Stimulated activated CD4-positive, alpha-beta T cell treated with anti-CD3 and anti-CD28 coated beads, Interleukin-2, amount 100 ng/mL, for 48 hours (primary cell): ENCODE measurements at places on chromosomes 12 and 14.

DNA sequence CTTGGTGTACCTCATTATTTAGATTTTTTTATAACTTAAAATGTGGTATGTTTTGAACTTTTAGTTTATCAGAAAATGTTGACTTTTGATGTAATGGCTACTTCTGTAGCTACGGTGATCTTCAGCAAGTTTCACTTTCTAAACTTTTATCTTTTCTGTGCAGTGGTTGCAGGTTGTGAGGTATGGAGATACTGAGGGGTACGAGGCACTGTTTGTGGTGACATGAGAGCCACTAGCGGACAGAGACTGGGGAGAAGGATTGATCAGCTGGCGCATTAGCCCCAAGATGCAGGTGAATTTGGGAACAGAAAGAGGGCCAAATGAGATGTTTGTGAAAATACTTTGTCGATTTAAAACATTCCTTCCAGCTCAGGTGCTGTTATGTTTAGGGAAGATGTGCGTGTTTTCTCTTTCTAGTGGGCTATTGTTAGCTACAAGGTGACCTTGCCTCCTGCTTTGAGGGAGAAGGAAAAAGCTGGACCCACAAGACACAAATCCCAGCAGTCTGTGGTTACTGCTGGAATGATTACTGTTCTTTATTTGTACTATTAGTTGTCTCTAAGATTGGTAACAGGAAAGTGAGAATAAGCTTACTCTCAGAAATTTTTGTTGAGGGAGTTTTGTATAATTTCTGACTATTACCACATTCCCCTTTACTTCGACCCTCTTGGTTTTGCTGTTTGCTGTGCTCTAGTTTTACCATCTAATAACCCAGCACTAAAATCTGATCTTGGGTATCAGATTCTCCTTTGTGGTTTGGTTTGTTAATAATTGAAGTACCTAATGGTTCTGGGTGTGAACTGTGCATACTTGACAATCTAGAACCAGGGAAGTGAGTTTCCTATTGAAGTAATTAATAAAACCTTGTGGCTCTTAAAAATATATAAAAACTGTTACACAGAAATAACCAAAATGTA is 61.7 kb downstream of the FBXO34 start:
- no peak for DNase-seq

DNA sequence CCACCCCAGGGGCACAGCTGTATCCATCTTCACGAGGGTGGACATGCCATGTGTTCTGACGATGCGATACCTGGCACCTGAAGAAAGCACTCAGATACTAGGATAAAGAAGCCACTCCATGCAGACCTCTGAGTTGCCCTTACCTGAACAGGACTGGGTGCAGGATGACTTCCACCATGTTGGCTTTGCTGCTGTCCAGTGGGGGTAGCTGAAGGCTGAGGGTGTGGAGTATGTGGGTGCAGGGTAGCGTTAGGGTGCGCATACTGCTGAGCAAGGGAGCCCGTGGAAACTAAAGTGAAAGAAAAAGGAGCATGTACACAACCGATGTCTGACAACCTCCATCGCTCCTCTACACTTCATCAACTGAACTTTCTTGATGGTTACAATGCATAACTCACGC is 51.3 kb downstream of the SH2B3 start:
- no peak for DNase-seq

DNA sequence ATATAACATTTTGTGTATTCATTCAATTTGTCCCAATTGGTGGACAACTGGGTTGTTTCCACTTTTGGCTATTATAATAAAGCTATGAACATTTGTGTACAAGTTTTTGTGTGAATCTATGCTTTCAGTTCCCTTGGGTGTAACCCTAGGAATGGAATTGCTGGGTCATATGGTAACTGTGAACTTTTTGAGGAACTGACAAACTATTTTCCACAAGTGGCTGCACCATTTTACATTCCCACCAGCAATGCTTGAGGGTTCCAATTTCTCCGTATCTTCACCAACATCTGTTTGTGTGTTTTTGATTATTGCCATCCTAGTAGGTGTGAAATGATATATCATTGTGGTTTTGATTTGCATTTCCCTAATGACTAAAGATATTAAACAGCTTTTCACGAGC is 13.0 kb downstream of the LPCAT3 start:
- no peak for DNase-seq

GRCh38 chr12:108570743-108571608 is 8.6 kb downstream of the ISCU start:
- DNase-seq: no peak

DNA sequence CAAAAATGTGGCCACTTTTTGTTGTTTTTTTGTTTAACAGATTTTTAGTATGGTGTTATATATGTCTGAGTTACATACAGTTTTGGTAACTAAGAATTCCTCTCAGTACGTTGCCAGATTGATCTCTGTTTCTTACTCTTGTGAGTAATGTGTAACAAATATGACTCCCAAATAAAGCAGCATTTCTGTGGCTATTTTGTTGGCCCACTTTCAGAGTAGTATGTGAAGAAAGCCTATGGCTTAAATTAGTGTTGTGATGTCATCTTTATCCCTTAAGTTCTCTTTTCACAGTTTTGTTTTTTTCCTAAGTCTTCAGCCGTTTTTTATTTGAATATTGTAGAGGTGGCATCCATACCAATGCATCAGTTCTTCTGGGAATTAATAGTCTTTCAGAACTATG is 10.7 kb downstream of the PCNX4 start:
- no peak for DNase-seq

- no peak for DNase-seq
Measured at GRCh38 chr12:104852102-104852501, 106.0 kb downstream of the SLC41A2 start.

GRCh38 chr14:79420725-79421124 is 790.6 kb downstream of the DIO2 start:
- no peak for DNase-seq

GRCh38 chr12:41924111-41924510 is 220.6 kb downstream of the GXYLT1 start:
- no peak for DNase-seq

DNA sequence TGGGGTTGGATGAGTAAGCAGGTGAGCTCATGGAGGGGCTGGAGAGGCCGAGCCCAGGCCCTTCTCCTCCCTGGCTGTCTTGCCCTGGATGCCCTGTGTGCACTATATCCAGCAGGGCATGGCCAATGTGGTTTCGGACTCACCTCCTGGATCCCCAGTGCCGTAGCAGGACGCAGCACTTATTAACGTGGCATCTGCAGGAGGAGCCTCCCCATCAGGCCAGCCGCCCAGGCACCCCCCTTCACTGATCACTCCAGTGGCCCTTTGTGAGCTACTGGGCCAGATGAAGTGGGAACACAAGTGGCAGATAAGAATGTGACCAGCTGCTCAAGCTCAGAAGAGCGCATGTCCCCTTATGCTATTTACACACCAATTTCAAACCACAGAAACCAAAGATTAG is 43.1 kb upstream of the DICER1 start:
- no peak for DNase-seq

DNA sequence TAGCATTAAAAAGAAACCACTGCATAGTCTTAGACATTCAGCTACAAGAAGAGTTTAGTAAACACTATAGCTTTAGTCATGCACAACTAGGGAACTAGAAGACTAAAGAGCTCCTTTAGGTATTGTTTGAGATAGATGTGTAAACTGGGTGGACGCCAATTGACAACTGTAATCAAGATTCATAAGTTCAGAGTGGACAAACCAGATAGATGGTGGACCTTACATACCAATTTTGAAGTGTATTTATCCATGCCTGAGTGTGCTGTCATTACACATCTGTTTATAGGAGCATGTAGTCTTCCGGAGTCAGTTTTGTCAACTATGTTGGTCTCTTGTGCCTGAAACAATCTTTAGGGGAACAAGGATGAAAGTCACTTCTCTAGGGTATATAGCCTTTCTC is 96.6 kb downstream of the LMO3 start:
- no peak for DNase-seq

- DNase-seq: no peak
Measured at GRCh38 chr12:9943240-9943639, 11.1 kb upstream of the CLEC2A start.

DNA sequence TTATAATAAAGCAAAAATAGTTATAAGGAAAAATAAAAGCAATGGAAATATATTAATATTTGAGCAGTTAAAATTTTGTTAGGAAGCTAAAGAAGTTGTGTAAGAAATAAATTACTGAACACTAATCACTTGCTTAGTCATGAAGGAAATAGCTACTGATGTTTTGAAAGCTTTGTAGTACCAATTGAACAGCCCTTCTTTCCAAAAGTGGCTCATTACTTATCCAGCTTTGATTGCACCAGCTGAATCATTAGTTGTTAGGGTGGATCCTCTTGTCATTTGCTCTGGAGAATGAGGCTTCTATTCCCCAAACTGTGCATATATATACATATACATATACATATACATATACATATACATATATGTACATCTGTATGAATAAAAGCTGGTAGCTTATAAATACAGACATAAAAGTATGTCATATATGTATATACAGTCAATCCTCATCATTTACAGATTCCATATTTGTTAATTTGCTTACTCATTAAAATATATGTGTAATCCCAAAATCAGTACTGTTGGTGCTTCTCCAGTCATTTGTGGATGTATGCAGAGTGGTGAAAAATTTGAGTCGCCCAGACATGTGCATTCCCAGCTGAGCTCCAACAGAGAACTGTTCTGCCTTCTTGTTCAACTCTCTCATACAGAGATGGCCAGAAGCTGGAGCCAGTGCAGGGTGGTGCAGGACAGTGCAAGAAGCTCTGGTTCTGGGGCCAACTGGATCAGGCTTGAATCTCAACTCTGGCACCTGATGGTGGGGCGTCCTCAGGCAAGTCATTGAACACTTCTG is 214.1 kb downstream of the RPAP3 start:
- no peak for DNase-seq

GRCh38 chr14:75615200-75615599 is 36.8 kb downstream of the FLVCR2 start:
- DNase-seq: no peak

DNA sequence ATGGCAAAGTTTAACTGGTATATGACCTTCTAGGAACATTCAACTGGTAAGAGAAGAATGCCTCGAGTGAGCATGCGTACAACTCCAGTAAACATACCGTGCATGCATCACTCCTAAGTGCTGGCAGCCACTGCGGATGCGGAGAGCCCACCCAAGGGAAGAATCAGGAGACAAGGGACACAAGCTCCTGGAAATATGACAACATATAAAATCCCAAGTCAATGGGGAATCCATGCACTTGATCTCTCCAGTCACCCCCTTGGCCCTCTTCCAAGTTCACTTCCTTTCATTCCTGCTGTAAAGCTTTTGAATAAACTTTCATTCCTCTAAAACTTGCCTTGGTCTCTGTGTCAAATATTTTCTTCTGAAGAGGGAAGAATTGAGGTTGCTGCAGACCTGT is 168.7 kb upstream of the TMCC3 start:
- no peak for DNase-seq

DNA sequence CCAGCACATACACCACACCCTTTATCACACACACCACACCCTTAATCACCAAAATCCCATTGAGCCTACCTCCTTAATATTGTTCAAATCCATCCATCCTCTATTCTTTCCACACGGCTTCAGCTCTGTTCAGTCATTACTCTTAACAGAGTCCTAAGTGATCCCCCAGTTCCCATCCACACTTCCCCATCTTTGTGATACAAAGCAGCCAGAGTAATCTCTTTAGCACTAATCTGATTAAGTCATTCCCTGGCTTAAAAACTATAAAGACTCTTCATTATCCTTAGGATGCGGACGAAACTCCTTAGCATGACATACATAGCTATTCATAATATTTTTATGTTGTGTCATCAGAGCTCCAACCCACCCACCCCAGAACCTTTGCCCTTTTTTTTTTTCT is 14.7 kb upstream of the MFAP5 start:
- DNase-seq: no peak

DNA sequence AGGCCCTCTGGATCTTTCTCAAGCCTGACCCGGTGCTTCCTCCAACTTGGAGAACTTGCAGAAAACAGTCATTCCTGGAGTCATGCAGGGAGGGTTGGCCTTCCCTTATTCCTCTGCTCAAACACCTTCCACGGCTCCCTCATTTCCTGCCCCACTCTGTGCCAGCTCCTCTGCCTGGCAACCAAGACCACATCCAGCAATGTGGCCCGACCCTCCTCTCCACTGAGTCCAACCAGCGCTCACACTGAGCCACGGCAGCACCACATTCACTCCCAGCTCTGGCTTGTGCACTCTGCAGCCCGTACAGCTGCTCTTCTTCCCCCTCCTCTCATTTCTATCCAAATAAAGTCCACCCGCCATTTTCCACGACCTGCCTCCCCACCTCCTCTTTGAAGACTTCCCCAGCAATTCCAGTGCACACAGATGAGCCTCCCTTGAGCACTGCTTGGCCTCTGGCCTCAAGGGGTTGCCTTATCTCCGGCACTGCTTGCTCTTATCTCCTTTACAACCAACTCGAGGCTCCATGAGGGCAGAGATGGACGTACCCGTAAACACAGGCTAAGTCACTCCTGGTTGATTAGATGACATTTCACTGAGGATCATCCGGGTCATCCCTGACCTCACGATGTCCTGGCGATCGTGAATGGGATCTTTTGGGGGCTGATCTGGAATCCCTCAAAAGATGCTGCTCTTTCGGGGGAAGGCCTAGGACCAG is 5.4 kb downstream of the PGF start:
- DNase-seq: no peak

DNA sequence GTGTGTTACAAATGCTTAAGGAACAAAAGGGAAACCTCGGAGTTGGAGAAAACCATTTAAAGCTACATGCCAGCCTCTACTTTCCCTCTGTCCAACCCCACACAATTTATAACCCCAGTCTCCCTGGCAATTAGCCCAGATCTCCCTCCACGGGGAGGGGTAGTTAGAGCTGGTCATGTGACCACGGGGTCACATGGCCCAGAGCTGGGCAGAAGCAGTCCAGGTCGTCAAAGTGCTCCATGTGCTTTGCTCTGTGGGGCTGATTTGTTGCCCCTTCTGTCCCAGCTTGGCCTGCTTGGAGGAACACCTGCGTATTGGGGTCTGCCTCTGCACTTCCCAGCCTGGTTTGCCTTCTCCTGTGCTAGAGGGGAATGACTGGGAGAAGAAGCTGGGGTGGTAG is 219.1 kb downstream of the RBM19 start:
- no peak for DNase-seq

GRCh38 chr12:23099104-23099503 is 474.1 kb downstream of the ETNK1 start:
- DNase-seq: no peak

GRCh38 chr14:95070748-95071435 is 86.4 kb downstream of the DICER1 start:
- DNase-seq: no peak

- no peak for DNase-seq
Measured at GRCh38 chr12:7375145-7375543, 68.8 kb downstream of the CD163L1 start.

- no peak for DNase-seq
Measured at GRCh38 chr12:107973950-107974349, 155.1 kb upstream of the WSCD2 start.

GRCh38 chr14:28344381-28344780 is 422.2 kb upstream of the FOXG1 start:
- DNase-seq: no peak

DNA sequence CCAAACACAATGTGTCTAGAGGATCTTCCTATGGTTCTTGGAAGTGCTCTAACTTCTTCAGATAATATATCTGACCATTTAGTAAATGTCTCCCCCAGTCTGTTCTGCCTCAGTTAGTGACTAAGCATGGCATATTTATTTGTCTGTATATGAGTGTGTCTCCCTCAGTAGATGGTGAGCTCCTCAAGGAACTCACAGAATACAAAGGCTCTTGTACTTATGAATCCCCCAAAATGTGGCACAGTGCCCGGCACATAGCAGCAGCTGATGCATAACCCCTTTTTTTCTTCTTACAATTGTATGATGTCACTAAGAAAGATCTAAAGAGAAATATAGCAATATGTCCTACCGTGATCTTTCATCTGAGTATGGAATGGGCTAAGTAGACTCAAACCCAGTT is 264.7 kb upstream of the PRICKLE1 start:
- no peak for DNase-seq

GRCh38 chr12:92558806-92559205 is 144.0 kb upstream of the PLEKHG7 start:
- no peak for DNase-seq
